Activated CD4-positive, alpha-beta T cell treated with anti-CD3 and anti-CD28 coated beads, Interleukin-2, amount 10 ng/mL, durations not matched to agents 24 days and 14 days (primary cell): ENCODE measurements at places on chromosomes 7 and 10. TPM values are rescaled to one million over a fixed set of nuclear protein-coding genes. Genes with fewer than 3 reads are reported as not detected.

- H3K27me3 ChIP-seq, result peaks cover 9% of the 10 kb centered on the region
- no peaks in the 10 kb centered on the region for H3K36me3 ChIP-seq
- DNase-seq, result no peak
- peak overlapping the region; percentile 20 for H3K27ac ChIP-seq
Observed at GRCh38 chr10:60974463-60975149, 30.6 kb upstream of the RHOBTB1 start.

DNA sequence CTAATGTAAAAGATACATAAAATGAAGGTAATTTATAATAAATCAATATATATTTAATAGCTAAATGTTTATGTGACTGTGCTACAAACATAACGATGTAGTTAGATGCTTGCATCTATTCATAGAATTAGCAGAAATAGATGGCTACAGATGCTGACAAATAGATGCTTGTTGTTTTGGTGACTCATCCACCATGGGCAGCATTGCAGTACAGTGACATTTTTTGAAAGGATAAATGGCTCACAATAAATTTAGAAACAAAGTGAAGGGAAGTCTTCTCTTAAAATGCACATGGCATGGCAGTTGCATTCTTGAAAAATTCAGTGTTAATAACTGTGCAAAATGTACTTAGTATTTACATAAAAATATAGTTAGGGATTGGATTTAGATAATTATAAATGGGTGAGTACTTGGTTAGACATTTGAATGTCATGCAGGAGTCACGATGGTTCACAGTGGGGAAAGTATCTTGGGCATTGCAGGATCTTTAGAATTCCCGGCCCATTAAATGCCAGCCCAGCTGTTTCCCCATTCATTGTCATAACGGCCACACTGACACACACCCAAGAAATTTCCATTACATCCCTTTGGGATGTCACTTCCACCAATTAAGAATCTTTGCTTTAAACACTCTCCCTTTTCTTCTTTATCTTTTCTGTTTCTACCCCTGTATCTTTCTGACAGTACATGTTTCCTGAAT, 564.1 kb downstream of the ATRNL1 start:
- H3K27me3 ChIP-seq, result no peaks in the 10 kb centered on the region
- DNase-seq, result no peak

Gene TMEM229A
- not detected in 2 replicates for total RNA-seq

Gene LRRD1
- total RNA-seq, result not detected in 2 replicates

GRCh38 chr10:73217628-73218027, 29.4 kb downstream of the DNAJC9 start:
- no peak overlapping the region for H3K4me3 ChIP-seq
- no peaks in the 10 kb centered on the region for H3K27me3 ChIP-seq
- no peak for DNase-seq
- no peaks in the 10 kb centered on the region for H3K4me1 ChIP-seq

DNA sequence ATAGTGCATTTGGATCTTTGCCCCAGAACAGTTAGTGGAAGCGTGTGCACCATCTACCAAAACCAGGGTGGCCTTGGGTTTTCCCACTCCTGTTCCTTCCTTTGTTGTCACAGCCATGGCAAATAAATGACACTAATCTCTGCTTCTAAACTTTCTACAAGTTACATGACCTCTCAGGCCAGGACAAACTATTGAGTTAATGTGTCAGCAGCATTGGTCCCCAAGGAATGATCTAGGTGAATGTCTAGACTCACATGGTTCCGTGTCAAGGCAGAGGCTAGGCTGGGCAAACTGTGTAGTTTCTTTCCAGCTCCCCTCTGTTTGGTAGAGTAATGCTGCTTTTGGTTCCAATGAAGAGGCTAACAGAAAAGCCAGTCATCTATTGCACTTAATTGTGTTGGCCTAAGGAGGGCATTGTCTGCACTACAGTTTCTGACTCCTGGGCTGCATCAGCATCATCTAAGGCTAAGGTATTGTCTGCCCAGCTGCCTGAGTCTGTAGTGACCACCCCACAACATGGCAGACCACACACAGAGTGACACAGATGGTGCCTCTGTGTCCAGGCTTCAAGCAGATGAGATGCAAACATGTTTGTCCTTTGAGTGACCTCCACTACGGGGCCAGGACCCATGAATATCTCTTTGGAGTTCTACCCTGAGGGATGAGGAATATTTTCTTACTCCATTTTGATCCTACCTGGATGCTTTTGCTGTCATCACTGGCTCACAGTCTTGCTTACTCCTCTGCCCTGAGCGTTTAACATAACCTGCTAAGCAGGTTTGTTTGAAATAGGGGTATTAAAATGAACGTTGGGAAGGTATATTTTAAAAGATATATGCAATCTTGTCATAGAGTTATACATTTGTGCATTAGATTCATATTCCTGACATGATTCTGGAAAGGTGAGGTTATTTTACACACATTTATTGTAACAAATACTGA, 1.7 kb downstream of the CYP3A4 start:
- peaks cover 2% of the 10 kb centered on the region for H3K4me1 ChIP-seq
- no peaks in the 10 kb centered on the region for H3K36me3 ChIP-seq
- peaks cover 3% of the 10 kb centered on the region for H3K27me3 ChIP-seq
- no peak overlapping the region for H3K27ac ChIP-seq
- DNase-seq, result no peak

- H3K4me1 ChIP-seq, result peaks cover 29% of the 10 kb centered on the region
- peak overlapping the region; percentile 63 for H3K27ac ChIP-seq
- no peak overlapping the region for H3K4me3 ChIP-seq
- H3K27me3 ChIP-seq, result no peaks in the 10 kb centered on the region
Observed at GRCh38 chr7:129041142-129042085, 13.5 kb downstream of the TNPO3 start.

GRCh38 chr7:136278057-136278456, 300.9 kb upstream of the MTPN start:
- H3K27me3 ChIP-seq, result no peaks in the 10 kb centered on the region
- no peaks in the 10 kb centered on the region for H3K4me1 ChIP-seq
- no peak overlapping the region for H3K4me3 ChIP-seq
- no peaks in the 10 kb centered on the region for H3K36me3 ChIP-seq
- H3K27ac ChIP-seq, result no peak overlapping the region

DNA sequence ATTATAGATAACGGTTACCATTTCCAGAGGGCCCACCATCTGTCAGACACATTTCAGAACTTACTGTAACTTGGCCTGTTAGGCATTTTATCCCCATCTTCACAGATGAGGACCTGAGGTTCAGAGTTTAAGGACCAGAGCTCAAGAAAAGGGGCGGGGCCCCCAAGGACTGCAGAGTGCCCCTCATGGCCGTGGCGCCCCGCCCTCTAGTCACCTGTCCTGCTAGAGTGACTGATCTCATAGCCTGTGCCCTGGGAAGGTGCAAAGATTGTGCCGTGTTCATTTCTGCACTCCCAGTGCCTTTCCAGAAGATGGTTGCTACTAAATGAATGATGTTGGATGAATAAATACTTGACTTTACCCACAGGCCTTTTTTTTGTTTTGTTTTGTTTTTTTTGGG, 107.0 kb downstream of the XRCC2 start:
- no peak overlapping the region for H3K27ac ChIP-seq
- H3K36me3 ChIP-seq, result no peaks in the 10 kb centered on the region
- no peak for DNase-seq
- no peak overlapping the region for H3K4me3 ChIP-seq

DNA sequence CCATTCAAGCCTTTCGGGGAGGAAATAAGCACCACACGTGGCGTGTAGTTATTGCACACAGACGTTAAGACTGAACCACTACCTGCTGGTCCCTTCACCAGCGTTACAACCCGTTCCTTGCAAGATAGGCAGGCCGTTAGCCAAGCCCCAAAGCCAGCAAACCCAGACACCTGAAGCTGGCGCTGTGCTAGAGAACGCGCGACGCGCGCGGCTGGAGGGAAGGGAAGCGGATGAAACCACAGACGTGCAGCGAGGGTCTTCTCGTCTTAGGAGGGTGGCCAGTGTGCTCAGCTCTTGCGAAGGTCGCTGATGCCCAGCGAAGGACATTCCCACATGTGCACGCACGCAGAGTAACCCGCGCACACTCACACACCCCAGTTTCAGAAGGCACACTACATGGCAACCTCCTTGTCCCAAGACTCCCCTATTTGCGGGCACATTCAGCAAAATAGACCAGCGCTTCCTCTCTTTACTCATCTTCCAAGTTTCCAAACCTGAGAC, 980 bp downstream of the TMEM26 start:
- no peak overlapping the region for H3K27ac ChIP-seq
- peaks cover 3% of the 10 kb centered on the region for H3K4me1 ChIP-seq
- no peaks in the 10 kb centered on the region for H3K36me3 ChIP-seq
- no peak for DNase-seq

DNA sequence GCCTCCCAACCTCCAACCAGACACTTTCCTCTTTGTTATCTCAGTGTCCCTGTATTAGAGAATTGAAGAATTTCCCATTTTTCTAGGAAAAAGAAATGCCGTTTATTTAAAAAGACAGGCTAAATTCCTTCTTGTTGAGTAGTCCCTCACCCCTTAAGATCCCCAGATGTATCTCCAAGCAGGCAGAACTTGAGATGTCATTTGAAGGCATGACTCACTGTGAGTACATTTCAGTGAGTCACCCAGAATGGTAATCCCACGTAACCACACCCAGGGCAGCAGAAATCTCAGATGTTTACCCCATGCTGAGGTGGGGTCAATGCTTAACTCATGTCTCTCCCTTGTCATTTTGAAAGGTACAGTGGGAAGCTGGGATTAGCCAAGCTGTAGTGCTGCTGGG, 4.4 kb downstream of the ZNF655 start:
- peak overlapping the region; percentile 60 for H3K4me3 ChIP-seq
- peak overlapping the region; percentile 77 for H3K27ac ChIP-seq
- DNase-seq, result peak; percentile 66
- H3K27me3 ChIP-seq, result no peaks in the 10 kb centered on the region
- peaks cover 58% of the 10 kb centered on the region for H3K36me3 ChIP-seq

Gene CYP2C9
- total RNA-seq, result not detected in 2 replicates

Gene UCMA
- not detected in 2 replicates for total RNA-seq

DNA sequence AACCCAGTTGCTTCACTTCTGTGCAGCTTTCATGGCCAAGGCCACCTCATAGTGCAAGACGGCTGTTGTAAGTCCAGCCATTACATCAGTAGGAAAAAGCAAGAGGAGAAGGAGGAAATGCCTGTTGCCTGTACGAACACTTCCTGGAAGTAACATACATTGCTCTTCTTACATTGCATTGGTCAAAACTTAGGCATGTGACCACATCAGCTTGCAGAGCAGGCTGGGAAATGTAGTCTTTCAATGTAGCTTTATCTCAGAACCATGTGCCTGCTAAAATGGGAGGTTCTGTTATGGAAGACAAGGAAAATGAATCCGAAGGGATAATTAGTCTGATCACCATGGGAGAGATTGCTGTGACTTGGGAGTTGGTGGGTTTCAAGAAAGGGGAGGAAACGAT, 4.3 kb downstream of the SLC29A3 start:
- H3K27me3 ChIP-seq, result no peaks in the 10 kb centered on the region
- H3K4me3 ChIP-seq, result no peak overlapping the region
- DNase-seq, result peak; percentile 62
- peaks cover 12% of the 10 kb centered on the region for H3K4me1 ChIP-seq
- peaks cover 16% of the 10 kb centered on the region for H3K36me3 ChIP-seq
- H3K27ac ChIP-seq, result no peak overlapping the region

- H3K27me3 ChIP-seq, result no peaks in the 10 kb centered on the region
- H3K4me1 ChIP-seq, result no peaks in the 10 kb centered on the region
- no peak overlapping the region for H3K4me3 ChIP-seq
- peaks cover 14% of the 10 kb centered on the region for H3K36me3 ChIP-seq
Observed at GRCh38 chr7:1562116-1562515, 6.1 kb upstream of the TMEM184A start.

DNA sequence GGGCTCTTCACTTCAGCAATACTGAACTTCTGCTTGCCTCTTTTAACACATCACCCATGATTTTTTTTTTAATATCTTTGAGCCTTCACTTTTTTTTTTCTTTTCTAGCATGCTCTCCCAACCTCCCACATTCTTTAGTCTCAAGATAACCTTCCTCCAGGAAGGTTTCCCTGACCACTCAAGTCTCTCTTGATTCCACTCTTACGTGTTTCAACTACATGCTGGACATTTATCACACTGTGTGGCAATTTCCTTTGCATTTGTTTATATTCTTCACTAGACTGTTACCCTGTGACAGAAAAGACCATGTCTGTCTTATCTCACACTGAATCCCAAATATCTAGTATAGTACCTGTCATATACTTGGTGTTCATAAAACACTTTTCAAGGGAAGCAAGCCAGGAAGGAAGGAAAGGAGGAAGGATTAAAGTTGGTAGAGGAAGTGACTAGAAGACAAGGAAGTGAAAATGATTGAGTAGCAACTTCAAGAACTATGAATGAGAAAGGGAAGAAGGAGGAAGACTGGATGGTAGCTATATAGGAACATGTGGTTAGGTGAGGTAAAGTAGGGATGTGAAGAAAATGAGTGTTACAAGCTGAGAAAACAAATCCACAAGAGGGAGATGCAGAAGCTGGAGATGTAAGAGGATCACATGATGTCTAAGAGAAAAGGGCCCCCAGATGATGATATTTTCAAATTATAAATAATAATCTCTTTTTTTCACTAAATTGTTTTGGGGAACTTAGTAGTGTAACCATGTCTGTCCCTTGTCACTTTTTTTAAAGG, 40.4 kb downstream of the IFIT5 start:
- no peaks in the 10 kb centered on the region for H3K4me1 ChIP-seq
- no peak overlapping the region for H3K4me3 ChIP-seq
- no peaks in the 10 kb centered on the region for H3K36me3 ChIP-seq
- peaks cover 20% of the 10 kb centered on the region for H3K27me3 ChIP-seq
- no peak for DNase-seq
- H3K27ac ChIP-seq, result no peak overlapping the region

Gene GDF2
- not detected in 2 replicates for total RNA-seq

DNA sequence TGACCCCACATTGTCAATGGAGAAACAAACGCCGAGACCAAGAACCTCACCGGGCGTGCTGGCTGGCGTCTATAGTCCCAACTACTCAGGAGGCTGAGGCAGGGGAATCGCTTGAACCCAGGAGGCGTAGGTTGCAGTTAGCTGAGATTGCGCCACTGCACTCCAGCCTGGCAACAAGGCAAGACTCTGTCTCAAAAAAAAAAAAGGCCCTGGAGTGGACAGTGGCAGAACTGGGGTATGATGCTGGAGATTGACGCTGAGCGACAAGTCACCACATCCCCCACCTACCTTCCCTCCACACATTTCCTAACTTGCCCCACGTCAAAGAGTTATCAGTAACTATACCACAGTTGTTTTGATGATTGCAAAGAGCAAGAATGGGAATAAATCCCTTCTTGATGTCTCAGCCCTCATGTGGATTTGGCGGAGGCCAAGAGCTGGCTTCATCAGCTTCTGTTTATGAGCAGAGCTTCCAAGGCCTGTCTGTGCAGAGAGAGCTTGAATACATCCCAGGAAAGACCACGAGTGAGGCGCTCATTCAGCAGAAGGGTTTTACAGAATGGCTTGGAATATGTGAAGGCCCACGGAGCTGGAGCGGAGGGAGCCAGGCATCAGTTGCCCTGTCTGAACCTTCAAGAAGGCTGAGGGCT, 28.0 kb upstream of the TNS3 start:
- no peak overlapping the region for H3K4me3 ChIP-seq
- no peak for DNase-seq
- no peaks in the 10 kb centered on the region for H3K27me3 ChIP-seq
- H3K4me1 ChIP-seq, result no peaks in the 10 kb centered on the region
- no peaks in the 10 kb centered on the region for H3K36me3 ChIP-seq
- H3K27ac ChIP-seq, result no peak overlapping the region
